Cardiac fibroblast (primary cell): ENCODE measurements at places on chromosomes 2 and 18.

DNA sequence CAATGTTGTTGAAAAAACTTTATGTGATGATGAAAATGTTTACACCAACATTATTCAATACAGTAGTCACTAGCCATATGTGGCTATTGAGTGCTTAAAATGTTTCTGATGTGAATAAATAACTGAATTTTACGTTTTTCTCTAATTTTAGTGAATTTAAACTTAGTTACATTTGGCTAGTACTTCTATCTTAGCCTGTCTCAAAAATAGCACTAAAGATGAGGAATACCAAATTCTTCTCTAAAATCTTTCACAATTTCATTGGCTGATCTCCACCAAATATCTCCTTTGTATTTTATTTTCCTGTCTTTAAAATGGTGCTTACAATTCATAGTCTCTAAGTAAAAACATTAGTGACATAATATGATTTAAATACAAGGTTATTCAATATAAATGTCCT lies 83.7 kb upstream of the RND3 start:
- DNase-seq = no peak

GRCh38 chr2:111883661-111884591 lies at the start of gene ANAPC1:
Gene ANAPC1, minus strand, starts transcription at chr2:111884193. Its CDS starts 3,368 bp downstream, at chr2:111880825.
- peak; percentile 77 for DNase-seq

DNA sequence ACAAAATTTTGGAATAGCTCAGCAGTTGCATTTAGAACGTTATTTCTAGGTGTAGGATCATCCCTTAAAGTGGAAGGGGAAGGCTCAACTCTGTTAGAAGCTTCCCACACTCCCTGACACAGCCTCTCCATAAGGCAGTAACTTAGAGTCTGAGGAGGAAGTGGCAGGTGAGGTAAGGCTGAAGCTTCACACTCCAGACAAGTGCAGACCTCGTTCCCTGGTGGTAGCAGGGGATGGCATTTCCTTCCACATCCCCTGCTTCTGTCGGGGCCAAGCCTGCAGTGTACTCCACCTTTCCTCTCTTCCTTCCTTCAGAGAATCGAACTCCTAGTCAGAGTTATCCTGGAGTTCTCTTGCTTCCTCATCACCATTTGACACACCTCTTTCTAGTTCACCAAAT lies 224.7 kb downstream of the CYRIA start:
- no peak for DNase-seq

GRCh38 chr2:101806701-101807100 lies 109.2 kb downstream of the MAP4K4 start:
- peak; percentile 48 for DNase-seq

DNA sequence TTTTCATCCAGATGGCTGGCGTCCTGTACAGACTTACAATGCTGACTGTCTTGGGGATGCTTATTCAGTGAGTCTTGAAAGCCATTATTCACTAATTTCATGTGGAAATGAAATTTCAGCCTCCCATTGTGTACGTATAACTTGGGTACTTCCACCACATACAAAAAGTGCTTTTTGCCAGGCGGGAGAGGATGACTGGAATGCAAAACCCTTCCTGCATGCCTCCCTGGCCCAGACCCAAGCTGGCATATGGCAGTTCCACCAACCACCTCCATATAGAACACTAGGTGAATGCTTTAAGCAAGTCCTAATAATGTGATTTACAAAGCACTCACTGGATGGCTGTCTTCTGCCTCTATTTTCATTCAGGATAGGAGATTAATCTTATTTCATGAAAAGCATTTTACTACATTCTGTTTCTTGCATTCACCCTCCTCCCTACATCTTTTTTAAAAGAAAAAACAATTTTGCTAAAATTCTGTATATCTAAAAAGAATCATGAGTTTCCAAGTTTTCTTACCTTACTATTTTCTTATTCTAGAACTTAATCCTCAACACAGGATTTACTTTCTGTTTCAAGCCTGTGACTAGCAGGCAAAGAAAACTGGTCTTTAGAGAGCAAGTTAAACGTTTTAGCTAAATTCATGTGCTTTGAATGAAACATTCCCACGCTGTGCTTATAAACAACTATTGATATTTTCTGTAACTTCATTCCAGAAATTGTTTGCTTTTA lies 327.6 kb downstream of the NCKAP5 start:
- DNase-seq = no peak

DNA sequence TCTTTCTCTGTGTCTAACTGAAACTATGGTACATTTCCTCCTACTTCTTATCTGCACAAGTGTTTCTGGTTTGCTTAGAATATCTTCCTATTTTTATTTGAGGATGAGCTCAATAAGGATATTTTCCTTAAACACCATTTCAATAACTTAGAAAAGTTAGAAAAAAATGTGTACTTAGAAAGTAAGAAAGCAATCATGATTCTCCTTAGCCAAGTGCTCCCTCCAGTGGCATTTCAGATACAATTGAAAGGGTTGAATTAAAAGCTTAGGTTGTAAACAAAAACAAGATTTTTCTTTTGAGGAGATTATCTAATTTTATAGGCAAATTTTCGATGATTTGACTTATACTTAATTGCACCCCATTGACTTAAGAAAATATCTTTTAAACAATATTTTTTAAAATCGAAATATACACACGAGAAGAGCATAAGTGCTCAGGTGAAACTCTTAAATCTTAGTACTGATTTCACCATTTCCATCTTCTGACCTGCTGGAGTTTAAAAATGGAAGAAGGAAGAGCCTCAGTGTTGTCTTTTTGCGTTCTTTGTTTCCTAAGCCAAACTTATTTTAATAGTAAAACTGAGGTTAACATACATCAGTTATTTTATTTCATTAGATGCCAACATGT lies 26.9 kb downstream of the C18orf63 start:
- DNase-seq = peak; percentile 85

DNA sequence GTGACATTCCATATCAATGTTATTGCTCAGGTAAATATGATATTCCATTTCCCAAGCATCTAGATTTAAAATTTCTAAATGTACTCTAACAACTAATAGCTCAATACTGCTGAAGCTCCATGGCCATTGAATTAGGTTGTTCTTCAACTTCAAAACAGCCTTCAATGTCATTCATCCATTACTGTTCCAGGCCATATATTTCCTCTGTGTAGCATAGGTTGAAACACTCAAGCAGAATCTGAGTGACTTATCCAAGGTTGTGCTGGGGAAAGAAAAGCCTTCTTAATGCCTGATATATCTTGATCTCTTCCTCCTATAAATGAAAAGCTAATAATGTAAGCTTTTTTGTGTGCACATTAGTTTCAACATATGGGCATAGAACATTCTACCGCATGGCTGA lies 142.1 kb upstream of the ARL4C start:
- DNase-seq = no peak

DNA sequence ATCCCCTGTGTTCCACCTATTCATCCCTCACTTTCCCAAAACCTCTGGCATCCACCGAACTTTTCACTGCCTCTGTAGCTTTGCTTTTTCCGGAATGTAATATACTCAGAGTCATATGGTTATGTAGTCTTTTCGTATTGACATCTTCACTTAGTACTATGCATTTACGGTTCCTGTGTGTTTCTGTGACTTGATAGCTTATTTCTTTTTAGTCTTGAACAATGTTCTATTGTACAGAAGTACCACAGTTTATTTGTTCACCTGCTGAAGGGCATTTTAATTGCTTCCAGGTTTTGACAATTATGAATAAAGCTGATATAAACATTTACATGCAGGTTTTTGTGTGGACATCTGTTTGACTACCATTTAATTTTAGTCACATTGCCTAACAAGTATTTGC lies 154.7 kb upstream of the DOK6 start:
- DNase-seq = no peak

- DNase-seq = no peak
These were observed 108.0 kb downstream of the CLIP4 start for GRCh38 chr2:29223257-29223656.

- peak; percentile 64 for DNase-seq
These were observed 47.2 kb downstream of the DYSF start for GRCh38 chr2:71500426-71501079.

DNA sequence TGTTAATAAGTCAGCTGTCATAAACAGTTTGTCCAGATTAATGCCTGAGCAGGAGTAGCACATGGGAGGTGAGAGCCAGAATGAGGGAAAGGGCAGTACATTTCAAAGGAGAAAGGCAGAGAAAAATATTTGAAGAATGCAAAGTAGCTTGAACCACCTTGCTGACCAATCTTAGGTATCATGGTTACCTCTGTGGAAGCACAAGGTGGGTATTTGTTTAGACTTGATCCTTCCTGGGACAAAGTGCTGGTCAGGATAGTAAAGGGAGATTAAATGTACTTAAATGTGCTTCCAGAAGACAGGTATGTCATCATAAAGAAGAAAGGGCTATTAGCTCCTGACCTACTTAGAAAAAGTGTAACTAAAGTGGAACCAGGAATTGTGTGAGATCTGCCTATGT lies 105.0 kb downstream of the LRRTM1 start:
- no peak for DNase-seq

DNA sequence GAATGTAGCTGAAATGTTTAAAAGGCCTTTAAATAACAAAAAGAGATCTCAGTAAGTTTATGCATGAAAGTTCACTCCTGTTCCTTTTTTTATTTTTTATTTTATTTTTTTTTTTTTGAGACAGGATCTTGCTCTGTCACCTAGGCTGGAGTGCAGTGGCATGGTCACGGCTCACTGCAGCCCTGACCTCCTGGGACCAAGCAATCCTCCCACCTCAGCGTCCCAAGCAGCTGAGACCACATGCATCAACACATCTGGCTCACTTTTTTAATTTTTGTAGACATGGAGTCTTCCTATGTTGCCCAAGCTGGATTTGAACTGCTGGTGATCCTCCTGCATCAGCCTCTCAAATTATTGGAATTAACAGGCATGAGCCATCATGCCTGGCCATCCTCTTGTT lies 84.3 kb downstream of the KANSL1L start:
- DNase-seq = no peak

- DNase-seq = peak; percentile 16
These were observed 93.6 kb downstream of the FTCDNL1 start for GRCh38 chr2:199757233-199757870.
